ENCODE measurements at places on chromosomes 12 and 14.

DNA sequence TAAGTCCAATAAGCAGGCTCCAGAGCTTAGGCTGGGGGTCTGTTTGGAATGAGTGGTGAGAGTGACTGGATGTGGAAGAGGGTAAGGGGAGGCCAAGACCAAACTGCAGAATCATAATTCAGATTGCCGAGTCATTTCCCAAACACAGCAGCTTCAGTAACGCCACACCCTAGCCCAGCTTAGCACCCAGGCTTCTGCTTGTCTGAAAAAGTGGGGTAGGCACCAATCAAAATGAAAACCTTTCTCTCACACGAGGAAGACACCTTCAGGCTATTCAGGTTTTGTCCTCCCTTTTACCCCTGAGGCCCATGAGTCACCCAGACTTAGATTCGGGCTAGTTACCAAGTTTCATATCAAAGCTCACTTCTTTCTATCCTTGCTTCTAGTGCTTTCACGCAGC, 306.1 kb downstream of the DAD1 start:
- no peak for DNase-seq

DNA sequence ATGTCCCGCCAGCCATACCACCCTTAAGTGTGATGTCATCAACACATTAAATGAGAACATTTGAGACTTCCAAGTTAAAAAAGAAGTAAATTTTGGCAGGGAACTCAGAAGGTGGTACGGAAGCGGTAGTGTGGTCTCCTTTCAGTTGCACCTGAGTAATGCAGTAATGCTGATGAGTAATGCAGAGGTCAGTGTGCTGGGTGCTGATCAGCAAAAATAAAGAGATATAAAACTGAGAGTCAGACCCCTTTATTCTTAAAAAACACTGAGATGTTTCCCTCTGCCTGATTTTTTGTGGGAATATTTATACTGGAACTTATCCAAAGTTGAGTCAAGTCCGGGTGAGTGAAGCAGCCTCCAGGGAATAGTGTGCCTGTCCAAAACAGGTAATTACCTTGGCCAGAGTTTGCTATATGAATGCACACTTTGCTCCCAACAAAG, 370.6 kb upstream of the PRICKLE1 start:
- no peak for DNase-seq

GRCh38 chr12:120196363-120196762, 1.8 kb upstream of the GCN1 start:
- DNase-seq, result no peak

- no peak for DNase-seq
These were observed 263.9 kb upstream of the TMTC1 start for GRCh38 chr12:30047516-30048254.

DNA sequence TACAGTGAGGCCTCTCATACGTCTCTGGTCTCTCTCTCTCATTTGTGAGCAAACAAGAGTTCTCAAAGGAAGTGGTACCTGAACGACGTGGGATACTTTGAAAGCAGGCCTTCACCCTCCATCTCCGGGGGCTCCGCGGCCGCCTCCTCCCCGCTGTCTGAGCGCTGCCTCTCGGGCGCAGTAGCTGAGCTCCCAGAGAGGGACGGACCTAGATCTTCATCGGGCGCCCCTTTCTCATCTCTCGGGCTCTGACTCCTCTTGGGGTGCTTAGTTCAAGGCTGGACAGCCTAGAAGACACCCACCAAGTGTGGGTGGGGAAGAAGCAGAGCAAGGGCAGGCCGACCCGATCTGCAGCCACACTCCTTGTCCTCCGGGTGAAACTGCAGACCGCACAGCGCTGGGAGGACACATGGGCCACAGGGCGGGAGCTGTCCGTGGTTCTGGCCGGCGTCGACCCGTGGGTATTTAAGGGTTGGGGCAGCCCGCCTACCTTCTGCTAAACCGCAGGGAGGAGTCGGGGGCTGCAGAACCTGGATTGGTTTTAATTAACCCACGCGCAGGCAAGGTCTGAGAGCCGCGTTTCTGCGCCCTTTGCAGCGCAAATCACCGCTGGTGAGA, 92.7 kb downstream of the PAH start:
- DNase-seq, result no peak

- no peak for DNase-seq
These were observed 85.3 kb upstream of the MBIP start for GRCh38 chr14:36405589-36406274.

DNA sequence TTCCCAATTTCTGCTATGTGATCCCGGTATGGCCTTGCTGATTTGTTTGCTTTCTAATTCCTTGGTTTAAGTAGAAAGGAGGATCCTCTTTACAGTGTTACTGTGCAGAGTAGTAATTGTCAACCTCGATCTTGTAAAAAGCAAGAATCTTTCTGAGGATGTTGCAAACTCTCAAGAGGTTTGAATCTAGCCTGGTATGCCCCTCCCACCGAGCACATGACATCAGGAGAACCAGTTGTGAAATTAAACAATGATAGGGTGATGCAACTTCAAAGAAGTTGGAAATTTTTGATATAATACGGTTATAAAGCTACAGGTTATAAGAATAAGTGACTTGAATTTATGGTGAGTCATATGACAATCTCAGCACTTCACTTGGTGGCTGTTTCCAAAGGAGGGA, 35.0 kb upstream of the FUT8 start:
- DNase-seq, result no peak

GRCh38 chr12:19115285-19115684, 14.2 kb upstream of the PLEKHA5 start:
- DNase-seq, result no peak

GRCh38 chr12:116172224-116172849, 105.2 kb downstream of the MED13L start:
- peak; percentile 26 for DNase-seq

DNA sequence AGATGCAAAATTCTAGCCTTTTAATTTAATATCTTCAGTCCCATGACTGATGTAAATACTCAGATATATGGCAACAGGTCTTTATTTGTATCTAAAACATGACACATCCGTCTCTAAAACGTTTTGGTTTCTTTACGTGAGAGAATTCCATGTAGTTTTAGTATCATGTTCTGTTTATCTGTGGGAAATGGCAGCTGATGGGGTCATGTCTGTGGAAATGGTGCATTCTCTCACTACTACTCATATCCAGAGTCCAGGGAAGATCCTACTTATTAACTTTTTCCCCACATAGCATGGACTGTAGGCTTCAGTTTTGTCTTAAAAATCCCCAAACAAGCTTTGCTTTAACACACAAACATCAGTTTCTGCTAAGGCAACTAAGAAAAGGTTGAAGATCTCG, 53.8 kb downstream of the SPTLC2 start:
- DNase-seq, result no peak

DNA sequence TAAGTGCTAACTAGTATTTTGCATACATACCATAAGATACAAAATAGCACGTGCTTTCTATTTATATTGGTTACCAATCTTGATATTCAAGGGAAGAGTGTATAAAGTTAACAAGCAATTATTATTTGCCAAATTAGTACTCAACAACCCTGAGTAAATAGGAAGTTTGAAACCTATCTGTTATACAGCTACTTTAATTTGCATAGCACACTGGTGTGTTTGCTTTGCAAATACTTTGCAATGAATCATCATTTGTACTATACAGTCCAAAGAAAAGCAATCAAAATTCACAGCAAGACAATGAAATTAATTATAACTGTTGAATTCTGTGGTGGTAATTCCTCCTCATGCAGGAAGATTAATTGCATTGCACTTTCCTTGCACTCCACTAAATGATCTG, 469.1 kb downstream of the PRKD1 start:
- no peak for DNase-seq

DNA sequence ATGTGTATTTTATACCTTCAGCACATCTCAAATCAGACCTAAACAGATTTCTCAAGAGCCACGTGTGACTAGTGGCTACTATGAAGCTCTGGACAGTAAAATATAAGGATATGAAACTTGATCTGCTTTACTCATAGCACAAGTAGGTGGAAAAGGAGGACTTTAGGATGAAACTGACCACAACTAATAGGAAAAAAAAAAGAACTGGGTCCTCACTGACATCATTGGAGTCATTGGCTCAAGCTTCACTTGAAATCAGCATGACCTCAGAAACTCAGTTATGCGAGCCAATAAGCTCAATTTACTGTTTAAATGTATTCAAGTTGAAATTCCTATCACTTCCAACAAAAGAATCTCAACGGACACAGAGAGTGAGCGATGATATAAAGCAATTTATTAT, 34.1 kb upstream of the CIT start:
- no peak for DNase-seq

- no peak for DNase-seq
These were observed 101.7 kb downstream of the BICD1 start for GRCh38 chr12:32208355-32208754.

- no peak for DNase-seq
These were observed 273.8 kb downstream of the TTC8 start for GRCh38 chr14:89098254-89098653.

DNA sequence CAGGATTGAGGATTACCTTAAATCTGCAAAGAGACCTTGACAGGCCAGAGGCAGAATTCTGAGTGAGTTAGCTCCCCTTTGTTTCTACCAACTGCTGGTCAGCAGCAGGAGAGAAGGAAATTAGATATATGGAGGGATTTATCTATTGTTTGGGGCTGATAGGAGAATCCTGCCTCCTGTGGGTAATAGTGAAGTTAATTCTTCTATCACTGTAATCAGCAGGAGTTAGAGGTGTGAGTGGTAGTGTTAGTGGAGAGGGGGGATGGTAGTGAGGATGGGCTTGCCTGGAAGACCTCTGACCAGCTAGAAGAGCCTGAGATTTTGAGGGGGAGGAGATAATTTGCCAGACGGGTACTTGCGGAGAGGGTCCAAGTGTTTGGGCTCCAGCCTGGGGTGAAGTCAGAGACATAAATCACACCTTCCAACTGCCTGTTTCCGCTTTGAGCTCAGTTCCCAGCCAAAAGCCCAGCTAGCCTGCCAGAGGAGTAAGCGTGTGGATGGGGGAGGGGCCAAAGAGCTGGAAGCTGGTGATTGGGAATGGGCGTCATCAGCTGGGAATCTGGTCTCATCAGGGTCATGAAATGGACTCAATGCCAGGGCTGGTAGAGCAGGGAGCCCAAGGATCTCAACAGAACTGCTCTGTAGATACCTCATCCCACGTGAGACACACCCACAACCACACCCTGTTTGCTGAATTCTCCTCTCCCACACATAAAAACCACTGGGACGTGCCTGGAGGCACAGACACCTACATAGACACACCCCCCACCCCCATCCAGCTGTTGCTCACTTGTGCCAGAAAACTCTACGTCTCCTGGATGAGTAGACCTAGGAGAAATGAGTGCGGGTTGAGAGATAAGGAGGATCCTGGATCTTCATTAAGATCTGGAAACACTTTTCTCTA, 13.1 kb upstream of the ITGA5 start:
- DNase-seq, result no peak

- DNase-seq, result no peak
These were observed 45.0 kb upstream of the REP15 start for GRCh38 chr12:27651201-27651600.

DNA sequence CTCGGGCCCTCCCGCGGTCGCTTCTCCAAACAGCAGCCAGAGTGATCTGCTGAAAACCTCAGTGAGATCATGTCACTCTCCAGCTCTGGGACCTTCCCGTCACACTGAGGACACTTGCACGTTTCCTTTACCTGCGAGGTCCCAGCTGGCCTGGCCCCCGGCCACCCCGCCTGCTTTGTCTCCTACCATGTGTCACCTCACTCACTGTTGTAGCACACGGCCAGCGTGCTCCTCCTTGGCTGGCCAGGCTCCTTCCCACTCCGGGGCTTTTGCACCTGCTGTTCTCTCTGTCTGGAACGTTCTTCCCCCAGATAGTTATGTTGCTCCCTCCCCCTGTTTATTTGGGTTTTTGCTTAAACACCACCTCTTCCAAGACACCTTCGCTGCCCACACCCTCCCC, 199.0 kb downstream of the TSPAN9 start:
- DNase-seq, result no peak

GRCh38 chr14:92789457-92790089, 4.5 kb upstream of the GOLGA5 start:
- DNase-seq, result no peak

Measured in stimulated activated CD8-positive, alpha-beta memory T cell treated with anti-CD3 and anti-CD28 coated beads, Interleukin-7, amount 100 ng/mL, for 4 hours (primary cell).